Caudate nucleus (tissue), 63 donors: ENCODE measurements at places on chromosomes 4 and X.

DNA sequence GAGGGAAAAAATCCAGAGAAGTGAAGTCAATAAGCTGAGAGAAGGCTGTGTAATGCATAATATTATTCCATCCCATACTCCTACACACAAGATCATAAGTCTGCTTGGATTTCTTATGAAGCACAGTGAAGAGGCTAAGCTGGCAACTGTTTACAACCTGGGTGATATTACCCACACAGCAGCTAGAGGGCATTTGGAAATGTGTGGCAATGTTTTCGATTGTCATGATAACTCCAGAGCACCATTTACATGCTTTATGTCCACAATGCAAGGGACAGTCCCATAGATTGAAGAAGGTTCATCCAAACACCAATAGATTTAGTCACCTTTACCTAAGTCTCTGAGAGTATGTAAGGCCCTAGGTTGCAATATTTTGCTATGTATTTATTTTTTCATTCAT lies 412.2 kb downstream of the PPP3CA start:
- DNase-seq, result no peak

- DNase-seq, result no peak
Measured at GRCh38 chr4:160514126-160514525, 1411.2 kb downstream of the RAPGEF2 start.

DNA sequence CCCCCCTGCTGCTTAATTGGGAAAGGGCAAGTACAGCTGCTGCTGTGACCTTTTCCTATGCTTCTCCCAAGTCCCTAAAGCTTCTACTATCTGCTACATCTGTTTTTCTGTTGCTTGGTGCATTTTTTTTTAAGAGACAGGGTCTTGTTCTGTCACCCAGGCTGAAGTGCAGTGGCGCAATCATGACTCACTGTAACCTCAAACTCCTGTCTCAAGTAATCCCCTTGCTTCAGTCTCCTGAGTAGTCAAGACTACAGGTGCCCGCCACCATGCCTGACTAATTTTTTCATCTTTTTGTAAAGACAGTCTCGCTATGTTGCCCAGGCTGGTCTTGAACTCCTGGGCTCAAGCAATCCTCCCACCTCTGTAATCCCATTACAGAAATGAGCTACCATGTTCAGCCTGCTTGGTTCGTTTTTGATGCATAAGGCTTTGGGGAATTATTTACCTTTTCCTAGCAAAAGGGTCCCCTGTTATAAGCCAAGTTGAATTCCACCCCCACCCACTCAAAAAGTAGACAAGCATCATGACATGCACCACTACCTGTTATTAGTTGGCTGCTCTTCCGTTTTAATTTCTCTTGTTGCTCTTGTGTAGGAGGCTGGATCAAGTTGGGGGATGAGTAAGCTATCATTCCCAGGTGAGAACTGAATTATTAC lies 39.6 kb downstream of the DGKK start:
- no peak for DNase-seq

DNA sequence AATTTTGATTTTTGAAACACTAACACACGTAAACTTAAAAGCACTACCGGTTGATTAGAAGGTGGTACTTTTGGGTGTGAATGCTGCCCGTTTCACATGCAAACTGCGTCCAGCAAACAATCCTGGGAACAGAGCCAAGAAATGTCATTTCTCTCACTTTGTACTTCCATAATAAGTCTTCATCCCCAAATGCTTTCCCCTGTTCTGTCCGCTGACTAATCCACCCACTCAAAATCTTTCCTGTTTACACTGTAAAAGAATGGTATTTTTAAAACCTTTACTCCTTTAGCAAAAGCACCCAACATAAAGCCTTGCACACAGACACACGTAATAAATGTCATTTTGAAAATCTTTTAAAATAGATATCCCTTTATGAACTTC lies 39.1 kb upstream of the PDLIM5 start:
- DNase-seq, result no peak

GRCh38 chr4:114613560-114613959 lies 15.0 kb downstream of the UGT8 start:
- DNase-seq, result no peak

GRCh38 chrX:40106676-40107290 lies 9.0 kb upstream of the BCOR start:
- DNase-seq, result no peak

- DNase-seq, result no peak
Measured at GRCh38 chr4:113355550-113356371, 306.3 kb downstream of the ANK2 start.

GRCh38 chrX:47182106-47182700 lies 11.4 kb upstream of the UBA1 start:
- DNase-seq, result no peak

- no peak for DNase-seq
Measured at GRCh38 chrX:148535639-148536038, 35.2 kb downstream of the AFF2 start.

GRCh38 chrX:14873676-14874049 lies 442 bp downstream of the MOSPD2 start:
- no peak for DNase-seq

DNA sequence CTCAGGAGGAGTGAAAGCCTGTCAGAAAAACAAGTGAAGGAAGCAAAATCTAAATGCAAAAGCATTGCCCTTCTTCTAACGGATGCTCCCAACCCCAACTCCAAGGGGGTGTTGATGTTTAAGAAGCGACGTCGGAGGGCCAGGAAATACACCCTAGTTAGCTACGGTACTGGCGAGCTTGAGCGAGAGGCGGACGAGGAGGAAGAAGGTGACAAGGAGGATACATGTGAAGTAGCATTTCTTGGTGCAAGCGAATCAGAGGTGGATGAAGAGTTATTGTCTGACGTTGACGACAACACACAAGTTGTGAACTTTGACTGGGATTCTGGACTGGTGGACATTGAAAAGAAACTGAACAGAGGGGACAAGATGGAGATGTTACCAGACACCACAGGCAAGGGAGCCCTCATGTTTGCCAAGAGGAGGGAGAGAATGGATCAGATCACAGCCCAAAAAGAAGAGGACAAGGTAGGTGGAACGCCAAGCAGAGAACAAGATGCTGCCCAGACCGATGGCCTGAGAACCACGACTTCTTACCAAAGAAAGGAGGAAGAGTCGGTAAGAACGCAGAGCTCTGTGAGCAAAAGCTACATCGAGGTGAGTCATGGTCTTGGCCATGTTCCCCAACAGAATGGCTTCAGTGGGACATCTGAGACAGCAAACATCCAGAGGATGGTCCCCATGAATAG lies 105.6 kb upstream of the MYOZ2 start:
- no peak for DNase-seq

DNA sequence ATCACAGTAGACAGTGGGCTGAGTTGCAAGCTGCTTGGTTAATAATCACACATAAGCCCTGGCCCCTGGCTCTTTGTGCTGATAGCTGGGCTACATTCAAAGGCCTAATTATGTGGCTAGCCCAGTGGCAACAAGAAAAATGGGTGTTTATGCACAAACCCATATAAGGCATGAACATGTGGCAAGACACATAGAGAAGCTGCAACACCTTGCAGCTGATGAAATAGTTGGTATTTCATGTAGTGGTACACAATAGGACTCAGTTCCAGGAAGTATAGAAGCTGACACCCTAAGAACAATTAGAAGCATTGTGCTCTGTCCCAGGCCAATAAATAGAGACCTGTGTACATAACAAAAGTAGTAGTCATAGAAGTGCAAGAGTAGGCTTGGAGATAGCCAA lies 14.6 kb upstream of the ZNF630 start:
- no peak for DNase-seq

DNA sequence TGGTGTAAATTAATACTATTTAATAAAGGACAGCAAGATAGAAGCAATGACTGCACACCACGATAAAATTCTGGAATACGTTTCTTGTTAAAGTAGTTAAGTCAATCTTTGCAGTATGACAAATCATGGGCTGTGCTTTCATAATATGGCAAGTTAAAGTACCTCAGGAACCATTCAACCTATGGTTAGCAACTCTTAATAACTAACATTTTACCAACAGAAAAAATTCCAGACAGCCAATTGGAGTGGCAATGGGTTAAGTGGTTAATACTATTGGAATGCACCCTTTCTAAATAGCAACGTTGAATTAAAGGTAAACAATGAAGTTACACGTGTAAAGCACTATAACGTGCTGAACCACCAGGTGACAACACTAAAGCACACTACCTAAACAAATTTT lies 72.4 kb upstream of the ZCCHC13 start:
- no peak for DNase-seq

DNA sequence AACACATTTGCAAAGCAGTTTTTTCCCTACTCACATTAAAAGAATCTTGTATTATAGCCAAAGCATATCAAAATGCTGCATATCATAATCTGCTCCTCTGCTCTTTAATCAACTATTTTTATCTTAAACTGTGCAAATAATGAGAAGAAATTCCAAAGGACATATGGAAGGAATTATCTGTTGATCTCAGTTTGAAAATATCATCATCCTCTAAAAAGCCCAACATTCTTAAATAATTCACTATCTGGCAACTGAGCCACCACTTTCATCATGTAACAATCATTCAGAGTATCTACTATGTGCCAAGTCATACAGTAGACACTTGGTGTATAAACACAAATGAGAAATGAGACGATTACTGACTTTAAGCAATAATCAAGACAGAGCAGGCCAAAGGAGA lies 63.0 kb downstream of the PRSS12 start:
- no peak for DNase-seq

DNA sequence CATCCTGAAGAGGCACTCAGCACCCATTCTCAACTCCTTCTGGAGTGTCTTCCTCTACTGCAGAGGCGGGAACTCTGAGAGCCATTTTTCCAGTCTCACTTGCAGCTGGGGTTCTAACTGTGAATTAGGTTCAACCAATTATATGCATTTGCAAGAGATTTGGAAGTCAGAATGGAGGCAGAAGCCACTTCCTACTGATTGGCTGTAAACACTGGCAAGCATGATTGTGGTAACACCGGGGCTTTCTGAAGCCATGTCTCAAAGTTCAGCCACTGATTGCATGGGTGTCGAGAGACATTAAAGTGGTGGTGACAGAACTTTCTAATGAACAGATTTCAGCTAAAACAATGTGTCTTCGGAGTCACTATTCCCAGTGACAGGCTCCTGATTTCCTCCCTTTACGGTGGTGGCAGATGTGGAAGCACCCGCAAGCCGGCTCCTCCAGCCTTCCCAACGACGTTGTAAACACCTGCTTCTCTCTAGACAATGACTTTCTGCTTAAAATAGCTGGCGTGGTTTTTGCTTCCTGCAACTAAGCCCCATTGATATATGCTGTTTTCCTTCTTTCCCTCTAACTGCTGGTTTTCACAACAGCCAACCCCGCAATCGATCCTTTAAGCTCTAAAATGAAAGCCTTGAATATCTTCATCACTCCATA lies 92.0 kb downstream of the IRF2 start:
- DNase-seq, result no peak

GRCh38 chrX:153801669-153802068 lies 7.2 kb downstream of the SSR4 start:
- no peak for DNase-seq

DNA sequence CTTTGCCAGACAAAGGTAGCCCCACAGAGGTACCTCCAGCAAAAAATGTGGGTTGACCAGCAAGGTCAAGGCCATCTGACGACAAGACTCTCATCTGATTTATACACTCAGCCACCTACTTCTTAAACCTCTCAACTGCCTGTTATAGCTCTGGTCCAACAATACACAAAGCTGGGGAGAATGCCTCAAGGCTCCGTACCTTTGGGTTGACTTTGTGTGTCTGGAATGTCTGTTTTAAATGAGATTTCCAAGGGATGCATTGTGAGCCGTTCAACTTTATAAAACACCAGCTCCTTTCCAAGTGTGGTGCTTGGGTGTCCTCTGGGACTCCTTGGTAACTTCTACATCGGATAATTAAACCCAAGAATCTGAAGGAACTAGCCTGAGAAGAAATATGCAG lies 167.0 kb upstream of the RPL34 start:
- DNase-seq, result no peak

DNA sequence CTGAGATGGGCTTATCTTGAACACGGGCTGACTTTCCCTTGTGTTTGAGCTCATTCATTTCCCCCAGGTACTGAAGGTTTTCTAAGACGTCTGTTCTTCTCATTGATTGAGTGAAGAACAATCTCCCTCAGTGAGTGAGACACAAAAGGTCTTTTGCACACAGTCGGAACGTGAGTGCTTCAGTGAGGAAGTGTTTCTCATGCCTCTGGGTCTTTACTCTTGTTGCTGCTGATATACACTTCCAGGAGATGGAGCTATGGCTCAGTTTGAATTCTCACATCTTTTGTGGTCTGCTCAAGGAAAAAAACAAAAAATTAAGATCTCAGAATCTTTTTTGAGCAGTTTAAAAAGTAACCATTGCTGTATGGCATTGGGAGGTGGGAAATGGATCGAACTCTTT lies 981.9 kb upstream of the TENM3 start:
- no peak for DNase-seq

DNA sequence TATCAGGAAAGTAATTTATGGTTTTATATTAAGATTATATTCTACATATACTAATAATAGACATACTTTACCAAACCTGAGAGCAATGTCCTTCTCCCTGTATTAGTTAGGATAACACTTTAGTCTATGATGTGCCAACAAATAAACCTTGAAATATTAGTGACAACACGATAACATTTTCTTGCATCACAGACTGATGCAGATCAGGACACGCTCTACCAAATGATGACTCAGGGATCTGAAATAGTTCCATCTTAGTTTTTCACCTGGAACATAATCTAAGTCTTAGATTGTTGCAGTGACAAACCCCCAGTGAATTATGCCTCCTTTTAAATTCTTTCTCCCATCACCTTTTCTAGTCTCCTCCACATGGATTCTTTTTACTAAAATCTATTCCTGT lies 214.2 kb downstream of the CLCN4 start:
- DNase-seq, result no peak

DNA sequence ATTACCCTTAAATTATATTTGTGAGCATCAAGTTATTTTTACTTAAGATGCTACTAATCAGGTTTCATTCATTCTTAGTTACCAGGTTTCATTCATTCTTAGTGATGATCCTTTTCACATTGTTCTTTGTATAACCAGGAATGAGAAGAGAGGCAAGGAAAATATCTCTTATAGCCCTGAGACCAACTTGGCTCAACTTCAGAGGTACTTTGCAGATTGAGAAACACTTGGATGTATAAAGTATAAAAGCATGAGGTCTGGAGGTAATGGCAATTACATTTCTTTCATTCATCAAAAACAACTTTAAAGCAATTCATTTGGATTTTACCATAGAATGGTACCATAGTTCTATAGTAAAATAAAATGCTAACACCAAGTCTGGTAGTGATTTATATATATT lies 231.0 kb downstream of the PRDM5 start:
- no peak for DNase-seq

DNA sequence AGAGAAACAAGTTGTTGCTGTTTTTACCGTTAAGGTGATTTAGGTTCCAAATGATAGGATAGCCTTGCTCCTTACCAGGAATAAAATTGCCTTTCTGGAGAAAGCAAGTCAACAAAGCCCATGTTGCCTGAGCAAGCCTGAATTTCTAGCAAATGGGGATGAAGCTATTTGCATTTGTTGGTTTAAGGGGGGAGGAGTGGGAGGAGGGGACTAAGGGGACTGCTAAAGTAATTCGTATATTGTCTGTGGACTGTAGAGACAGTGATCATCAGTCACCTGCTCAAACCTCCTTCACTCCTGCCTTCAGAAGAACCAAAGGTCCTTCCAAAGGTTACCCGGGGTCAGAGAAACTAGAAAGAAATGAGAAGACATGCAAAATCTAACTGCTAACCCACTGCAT lies 65.8 kb downstream of the SCML2 start:
- DNase-seq, result no peak

- DNase-seq, result peak; percentile 10
Measured at GRCh38 chr4:38489924-38490639, 173.9 kb upstream of the KLF3 start.
